Activated naive CD8-positive, alpha-beta T cell treated with anti-CD3 and anti-CD28 coated beads for 36 hours (primary cell): ENCODE measurements at places on chromosomes 6 and 20. TPM values are rescaled to one million over a fixed set of nuclear protein-coding genes. Genes with fewer than 3 reads are reported as not detected.

DNA sequence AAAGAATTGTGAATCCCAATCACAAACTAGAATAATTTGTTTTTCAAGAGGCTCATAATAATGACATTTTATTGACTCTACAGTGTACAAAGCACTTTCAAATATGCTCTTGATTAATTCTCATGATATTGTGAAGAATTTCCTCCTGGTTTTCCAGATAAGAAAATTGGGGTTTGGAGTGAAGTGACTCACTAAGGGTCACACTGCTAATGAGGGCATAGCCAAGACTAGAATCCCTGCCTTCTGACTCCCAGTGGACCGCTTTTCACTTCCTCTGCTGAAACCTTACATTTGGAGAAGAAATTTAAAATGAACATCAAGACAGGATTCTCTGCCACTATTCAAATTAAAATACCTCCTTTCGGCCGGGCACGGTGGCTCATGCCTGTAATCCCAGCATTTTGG, 38.3 kb upstream of the LTV1 start:
- no peaks in the 10 kb centered on the region for H3K27me3 ChIP-seq
- no peak overlapping the region for H3K4me3 ChIP-seq
- peaks cover 64% of the 10 kb centered on the region for H3K36me3 ChIP-seq
- H3K27ac ChIP-seq, result peak overlapping the region; percentile 94

GRCh38 chr20:64137598-64138031, 26.6 kb upstream of the MYT1 start:
- no peak overlapping the region for H3K4me3 ChIP-seq
- no peaks in the 10 kb centered on the region for H3K4me1 ChIP-seq
- H3K27me3 ChIP-seq, result peaks cover 6% of the 10 kb centered on the region

- peaks cover 11% of the 10 kb centered on the region for H3K4me1 ChIP-seq
- no peak for DNase-seq
- no peaks in the 10 kb centered on the region for H3K27me3 ChIP-seq
- H3K4me3 ChIP-seq, result no peak overlapping the region
- no peak overlapping the region for H3K27ac ChIP-seq
Measured at GRCh38 chr6:14703586-14703985, 542.3 kb upstream of the JARID2 start.

DNA sequence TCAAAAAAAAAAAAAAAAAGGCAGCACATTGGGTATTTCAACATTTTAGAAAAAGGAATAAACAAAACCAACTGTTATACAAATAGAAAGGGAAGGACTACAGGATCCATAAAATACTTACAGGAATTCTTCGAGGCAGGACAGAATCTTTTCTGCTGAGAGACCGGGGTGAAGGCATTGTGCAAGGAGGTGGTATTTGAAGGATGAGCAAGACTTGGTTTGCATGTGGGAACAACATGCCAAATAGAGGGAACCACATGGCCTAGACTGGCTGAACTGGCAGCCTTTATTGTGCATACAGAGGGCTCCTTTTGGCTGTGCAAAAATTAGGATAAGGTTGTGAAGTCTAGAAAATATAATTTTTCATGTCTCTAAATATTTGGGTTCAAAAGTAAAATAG, 62.9 kb downstream of the SCAND1 start:
- H3K4me1 ChIP-seq, result peaks cover 17% of the 10 kb centered on the region

GRCh38 chr20:58048096-58048702, 180.3 kb downstream of the ANKRD60 start:
- DNase-seq, result no peak
- peaks cover 23% of the 10 kb centered on the region for H3K27me3 ChIP-seq
- H3K4me3 ChIP-seq, result no peak overlapping the region
- no peak overlapping the region for H3K27ac ChIP-seq
- no peaks in the 10 kb centered on the region for H3K36me3 ChIP-seq

- peaks cover 2% of the 10 kb centered on the region for H3K36me3 ChIP-seq
- no peaks in the 10 kb centered on the region for H3K27me3 ChIP-seq
- no peak for DNase-seq
- peaks cover 1% of the 10 kb centered on the region for H3K4me1 ChIP-seq
- H3K4me3 ChIP-seq, result no peak overlapping the region
Measured at GRCh38 chr20:18650224-18650623, 62.4 kb downstream of the DTD1 start.

DNA sequence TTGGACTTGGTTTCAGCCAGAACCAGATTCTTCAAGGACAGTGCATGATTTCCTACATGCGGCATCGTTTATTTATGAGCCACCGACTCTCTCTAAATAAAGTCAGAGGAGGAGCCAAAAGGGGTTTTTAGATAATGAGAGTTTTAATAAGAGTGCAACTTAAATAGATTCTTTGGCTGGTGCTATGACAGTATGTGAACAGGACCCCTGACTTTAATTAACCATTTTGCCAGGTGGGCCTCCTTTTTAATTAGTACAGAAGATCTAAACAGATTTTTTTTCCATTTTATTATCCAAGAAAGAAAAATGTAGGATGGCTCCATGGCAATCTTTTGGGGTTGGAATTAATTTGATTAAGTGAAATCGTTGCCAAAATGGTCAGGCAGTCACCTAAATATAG, 74.8 kb upstream of the INSM1 start:
- no peak overlapping the region for H3K27ac ChIP-seq
- H3K4me1 ChIP-seq, result no peaks in the 10 kb centered on the region
- DNase-seq, result no peak
- H3K27me3 ChIP-seq, result peaks cover 7% of the 10 kb centered on the region
- H3K4me3 ChIP-seq, result no peak overlapping the region
- no peaks in the 10 kb centered on the region for H3K36me3 ChIP-seq

GRCh38 chr20:62306414-62307187, 3.8 kb downstream of the ADRM1 start:
- peaks cover 17% of the 10 kb centered on the region for H3K36me3 ChIP-seq
- H3K27me3 ChIP-seq, result no peaks in the 10 kb centered on the region
- H3K27ac ChIP-seq, result no peak overlapping the region
- H3K4me1 ChIP-seq, result peaks cover 16% of the 10 kb centered on the region

DNA sequence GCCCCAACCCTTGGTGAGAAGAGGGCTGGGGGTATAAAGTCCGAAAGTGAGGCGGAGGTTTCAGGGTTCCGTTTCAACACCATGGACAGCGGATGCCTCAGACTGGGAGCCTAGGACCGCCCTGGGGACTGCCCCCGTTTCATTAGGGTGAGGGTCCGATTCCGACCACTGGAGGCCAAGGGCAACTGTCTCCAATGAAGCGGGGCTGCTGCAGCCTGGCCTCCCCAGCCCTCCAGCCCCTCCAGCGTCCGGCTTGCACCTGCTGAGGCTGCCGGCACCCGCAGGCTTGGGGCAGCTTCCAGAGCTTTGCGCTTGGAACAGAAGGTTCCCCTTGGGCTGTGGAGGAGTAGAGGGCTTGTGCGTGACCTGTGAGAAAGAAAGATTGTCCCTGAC, 39.9 kb downstream of the YTHDF1 start:
- H3K4me1 ChIP-seq, result peaks cover 10% of the 10 kb centered on the region
- H3K27me3 ChIP-seq, result peaks cover 69% of the 10 kb centered on the region
- H3K27ac ChIP-seq, result no peak overlapping the region
- no peak for DNase-seq
- no peak overlapping the region for H3K4me3 ChIP-seq
- no peaks in the 10 kb centered on the region for H3K36me3 ChIP-seq

TMEM14B gene
- total RNA-seq, result 112 TPM

IL20RA gene
- total RNA-seq, result not detected

OPN5 gene
- total RNA-seq, result not detected

TRIM40 gene
- total RNA-seq, result not detected
